ENCODE measurements at places on chromosomes 12 and 14.

- no peak for DNase-seq
These were observed 227.7 kb downstream of the SLC16A7 start for GRCh38 chr12:59823567-59823966.

GRCh38 chr14:24775950-24776349 lies 142.0 kb upstream of the GZMB start:
- DNase-seq = no peak

GRCh38 chr12:92051441-92051840 lies 94.2 kb downstream of the BTG1 start:
- DNase-seq = no peak

GRCh38 chr14:20458031-20458789 lies 3.0 kb downstream of the PIP4P1 start:
- no peak for DNase-seq

- no peak for DNase-seq
These were observed 12.9 kb downstream of the P2RX4 start for GRCh38 chr12:121222847-121223246.

DNA sequence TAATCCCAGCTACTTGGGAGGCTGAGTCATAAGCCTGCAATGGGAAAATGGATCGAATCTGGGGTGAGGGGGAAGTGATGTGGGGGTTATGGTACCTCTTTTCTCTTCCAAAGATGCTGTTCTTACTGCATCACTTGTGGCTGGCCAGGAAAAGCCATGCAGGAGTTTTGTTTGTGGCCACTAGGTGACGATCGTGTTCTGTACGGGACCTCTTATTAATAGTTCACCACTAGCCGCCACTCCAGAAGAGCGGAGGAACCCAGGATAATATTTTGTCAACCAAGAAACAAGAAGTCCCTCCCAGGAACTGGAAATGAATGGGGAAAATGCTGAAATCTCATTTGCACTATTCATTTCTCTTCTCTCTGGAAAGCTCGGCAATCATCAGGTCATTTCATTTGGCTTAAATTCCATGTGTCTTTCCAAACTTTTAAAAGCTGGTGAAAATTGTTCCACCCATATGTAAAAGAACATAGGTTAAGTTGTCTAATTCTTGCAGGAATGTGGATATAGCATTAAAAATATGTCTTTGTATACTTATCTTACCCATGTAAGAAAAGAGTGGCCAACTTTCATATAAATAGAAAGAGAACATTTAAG lies 8.9 kb downstream of the GPR65 start:
- DNase-seq = peak; percentile 38

DNA sequence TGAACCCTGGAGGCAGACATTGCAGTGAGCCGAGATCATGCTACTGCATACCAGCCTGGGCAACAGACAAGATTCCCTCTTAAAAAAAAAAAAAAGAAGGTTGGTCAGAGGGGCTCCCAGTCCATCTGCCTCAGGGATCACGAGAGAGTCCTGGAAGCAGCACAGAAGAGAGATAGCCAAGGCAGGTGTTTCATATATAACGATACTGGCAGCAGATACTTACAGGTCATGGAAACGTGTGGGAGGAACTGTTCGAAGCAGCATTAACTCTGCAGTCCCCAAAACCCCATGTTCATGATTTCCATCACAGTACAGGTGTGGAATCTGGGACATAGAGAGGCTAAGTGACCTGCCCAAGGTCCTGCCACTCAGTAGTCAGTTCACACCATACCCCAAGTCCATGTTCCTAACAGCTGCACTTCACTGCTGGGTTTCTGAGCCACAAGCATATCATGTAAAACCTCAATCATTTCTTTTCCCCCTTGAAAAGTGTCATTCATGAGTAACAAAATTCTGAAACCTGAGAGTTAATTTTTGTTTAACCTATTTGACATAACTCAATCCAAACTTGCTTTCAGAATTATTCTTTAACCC lies 16.7 kb downstream of the CDK2AP1 start:
- DNase-seq = no peak

GRCh38 chr14:45359746-45360145 lies 106.7 kb upstream of the MIS18BP1 start:
- DNase-seq = no peak

DNA sequence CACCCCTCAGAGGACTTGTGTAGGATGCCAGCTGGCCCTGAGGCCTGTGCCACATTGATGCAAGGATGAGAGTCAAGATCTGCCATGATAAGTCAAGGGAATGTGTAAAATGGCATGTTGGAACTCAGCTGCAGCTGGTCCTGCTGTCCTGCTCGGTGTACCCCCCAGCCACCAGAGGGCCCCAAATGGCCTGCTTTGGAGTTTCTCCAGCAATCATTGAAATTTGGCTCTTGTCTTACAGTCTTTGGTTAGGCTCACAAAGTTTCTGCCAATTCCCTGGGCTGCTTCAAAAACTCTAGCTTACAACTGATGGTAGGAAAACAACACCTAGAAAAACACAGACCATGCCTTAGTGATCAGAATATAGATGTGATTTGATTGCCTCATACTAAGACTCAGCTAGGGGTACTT lies 76.8 kb downstream of the HSD17B6 start:
- no peak for DNase-seq

GRCh38 chr14:32559590-32559989 lies 230.5 kb downstream of the AKAP6 start:
- DNase-seq = no peak

DNA sequence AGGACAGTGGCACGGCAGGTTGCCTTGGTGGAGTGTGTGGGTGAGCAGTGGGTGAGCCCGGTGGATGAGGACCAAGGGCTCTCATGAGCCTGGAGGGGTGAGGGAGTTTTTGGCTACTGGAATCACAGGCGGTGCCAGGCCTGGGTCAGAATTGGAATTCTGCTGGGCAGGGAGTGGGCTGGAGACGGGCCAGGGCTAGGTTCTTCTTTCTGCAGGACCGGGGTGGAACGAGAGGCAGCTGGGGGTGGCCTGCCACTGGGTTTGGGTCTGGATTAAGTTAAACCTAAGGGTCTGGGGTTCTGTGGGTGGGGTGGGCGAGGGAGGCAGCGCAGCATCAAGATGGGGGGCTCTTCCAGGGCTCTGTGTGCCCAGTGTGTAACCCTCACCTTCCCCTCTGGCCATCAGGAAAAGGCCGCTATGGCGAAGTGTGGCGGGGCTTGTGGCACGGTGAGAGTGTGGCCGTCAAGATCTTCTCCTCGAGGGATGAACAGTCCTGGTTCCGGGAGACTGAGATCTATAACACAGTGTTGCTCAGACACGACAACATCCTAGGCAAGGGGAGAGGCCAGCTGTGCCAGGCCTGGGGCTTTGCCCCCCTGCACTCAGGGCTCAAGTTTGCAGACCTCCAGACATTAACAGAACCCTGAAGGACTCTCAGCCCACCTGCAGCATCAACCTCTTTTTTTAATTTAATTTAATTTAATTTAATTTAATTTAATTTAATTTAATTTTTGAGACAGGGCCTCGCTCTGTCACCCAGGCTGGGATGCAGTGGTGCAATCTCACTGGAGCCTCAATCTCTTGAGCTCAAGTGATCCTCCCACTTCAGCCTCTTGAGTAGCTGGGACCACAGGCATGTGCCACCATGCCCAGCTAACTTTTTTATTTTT lies 7.0 kb downstream of the ACVRL1 start:
- no peak for DNase-seq

GRCh38 chr14:101476916-101477553 lies 84.3 kb upstream of the DIO3 start:
- DNase-seq = peak; percentile 21

DNA sequence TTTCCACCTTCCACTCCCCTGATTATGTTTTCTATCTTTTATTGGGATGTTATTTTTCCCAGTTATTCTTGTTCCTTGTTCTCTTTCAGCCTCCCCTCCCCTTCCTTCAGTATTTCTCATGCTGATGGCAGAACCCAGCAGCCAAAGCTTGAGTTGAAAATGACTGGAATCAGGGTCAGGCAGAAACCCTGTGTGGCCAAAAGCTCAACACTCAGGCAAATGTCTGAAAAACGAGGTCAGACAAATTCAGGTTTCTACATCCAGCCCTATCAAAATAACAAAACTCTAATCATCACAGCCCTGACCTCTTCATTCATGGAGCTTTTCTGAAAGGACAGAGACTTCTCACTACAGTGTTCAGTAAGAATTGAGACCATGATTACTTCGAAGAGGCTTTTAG lies 134.6 kb downstream of the PTPRR start:
- no peak for DNase-seq
